Stimulated activated CD8-positive, alpha-beta memory T cell treated with anti-CD3 and anti-CD28 coated beads, Interleukin-15, amount 100 ng/mL, for 4 hours (primary cell): ENCODE measurements at places on chromosomes 5 and 9.

DNA sequence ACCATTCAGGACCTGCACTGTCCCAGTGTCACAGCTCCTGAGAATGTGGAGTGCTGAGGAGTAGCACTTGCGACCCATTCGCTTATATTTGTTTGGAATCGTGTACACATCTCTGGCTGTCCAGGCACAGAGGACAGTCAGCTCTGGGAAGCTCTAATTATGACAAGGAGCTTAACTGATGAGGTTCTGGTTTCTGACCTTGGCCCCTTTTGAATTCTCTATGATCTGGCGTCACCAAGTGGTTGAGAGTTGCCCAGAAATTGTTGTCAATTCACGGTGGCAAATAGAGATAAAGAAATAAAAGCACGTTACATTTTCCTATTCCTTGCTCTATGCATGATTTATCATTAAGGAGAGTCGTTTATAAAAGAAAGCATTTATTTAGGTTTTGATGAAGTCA, 34.9 kb upstream of the LECT2 start:
- no peak for DNase-seq

- DNase-seq: no peak
These were observed 34.6 kb upstream of the PTGS1 start for GRCh38 chr9:122336189-122336588.

DNA sequence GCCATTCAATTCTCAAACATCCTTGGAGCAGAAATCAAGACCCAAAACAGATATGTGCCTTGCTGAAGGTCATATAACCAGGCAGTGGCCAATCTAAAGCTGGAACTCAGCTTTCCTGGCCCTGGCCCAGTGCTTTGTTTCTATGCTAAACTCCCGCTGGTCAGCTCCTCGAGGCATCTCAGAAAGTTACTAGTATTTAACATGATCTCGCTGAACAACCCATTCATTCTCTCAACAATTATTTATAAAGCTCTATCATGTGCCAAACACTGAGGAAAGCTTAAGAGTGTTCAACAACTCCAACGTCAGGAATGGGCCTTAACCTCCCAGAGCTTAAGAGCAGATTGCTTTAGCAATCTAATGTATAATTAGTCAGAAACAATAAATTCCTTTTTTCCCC, 54.0 kb downstream of the FOXD1 start:
- no peak for DNase-seq

DNA sequence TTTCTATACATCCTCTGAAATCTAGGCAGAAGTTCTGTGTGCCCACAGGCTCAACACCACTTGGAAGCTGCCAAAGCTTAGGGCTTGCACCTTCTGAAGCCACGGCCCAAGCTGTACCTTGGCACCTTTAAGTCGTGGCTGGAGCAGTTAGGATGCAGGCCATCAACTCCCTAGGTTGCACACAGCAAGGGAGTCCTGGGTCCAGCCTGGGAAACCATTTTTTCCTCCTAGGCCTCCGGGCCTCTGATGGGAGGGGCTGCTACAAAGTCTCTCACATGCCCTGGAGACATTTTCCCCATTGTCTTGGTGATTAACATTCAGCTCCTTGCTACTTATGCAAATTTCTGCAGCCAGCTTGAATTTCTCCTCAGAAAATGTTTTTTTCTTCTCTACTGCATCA, 15.5 kb upstream of the PLK2 start:
- DNase-seq: no peak

DNA sequence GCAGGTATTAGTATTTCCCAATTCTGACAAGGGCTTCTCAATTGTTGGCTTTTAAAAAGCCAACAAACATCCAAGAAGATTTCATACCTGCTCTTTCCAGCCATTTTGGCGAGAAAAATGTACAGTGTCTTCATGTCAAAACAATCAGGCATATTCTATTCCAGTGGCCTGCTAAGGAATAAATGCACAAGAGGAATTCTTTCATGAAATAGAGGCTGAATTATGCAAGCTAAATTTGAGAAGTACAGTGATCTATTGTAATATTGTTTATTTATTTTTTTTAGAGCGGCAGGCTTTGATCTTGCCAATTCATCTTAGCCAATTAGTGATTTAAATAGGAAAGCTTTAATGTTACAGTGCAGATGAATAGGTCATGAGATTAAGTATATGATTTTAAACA, 49.3 kb downstream of the NLN start:
- DNase-seq: no peak

DNA sequence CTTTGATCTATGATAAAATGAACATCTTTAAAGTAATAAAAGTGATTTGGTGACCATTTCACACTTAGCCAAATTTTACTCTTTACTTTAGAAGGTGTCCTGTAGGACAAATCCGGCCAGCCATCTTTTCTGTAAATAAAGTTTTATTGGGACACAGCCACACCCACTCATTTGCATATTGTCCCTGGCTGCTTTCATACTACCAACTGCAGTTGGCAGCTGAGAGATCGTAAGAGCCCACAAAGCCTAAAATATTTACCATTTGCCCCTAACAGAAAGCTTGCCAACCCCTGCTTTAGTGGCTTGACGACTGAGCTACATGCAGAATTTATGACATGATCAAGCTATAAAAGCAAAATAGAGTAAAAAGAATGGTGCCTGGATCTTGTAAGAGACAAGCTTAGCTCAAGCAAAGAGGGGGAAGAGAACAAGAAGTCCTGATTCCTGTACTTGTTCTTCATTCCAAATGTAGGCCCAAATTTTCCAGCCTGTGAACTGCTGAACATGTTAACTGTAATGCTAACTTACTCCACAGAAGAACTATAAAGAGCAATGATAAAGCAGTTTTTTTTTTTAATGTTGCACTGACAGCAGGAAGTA, 7.4 kb upstream of the FBXO10 start:
- no peak for DNase-seq

GRCh38 chr5:111557686-111558085, 45.4 kb upstream of the STARD4 start:
- no peak for DNase-seq
